ENCODE measurements at places on chromosomes 4 and X.

DNA sequence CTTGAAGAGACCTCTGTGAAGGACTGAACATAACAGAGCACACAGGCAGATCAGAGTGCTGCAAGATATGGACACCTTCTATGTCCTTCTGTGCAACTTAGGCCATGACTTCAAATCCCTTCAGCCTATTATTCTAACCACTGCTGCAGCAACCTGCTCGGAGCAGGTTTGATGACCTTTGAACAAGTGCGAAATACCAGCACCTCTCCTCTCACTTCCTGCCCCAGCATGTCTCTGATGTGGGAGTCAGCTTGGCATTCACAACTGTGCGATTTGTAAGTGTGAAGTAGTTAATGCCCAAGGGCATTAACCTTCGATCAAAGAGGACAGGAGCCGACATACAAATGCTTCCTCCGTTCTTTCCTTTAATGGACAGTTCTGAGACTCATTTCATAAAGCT is 1.6 kb upstream of the EXOC1 start:
- no peak for DNase-seq

- DNase-seq: no peak
Measured at GRCh38 chrX:78659955-78660354, 827 bp upstream of the RTL3 start.

DNA sequence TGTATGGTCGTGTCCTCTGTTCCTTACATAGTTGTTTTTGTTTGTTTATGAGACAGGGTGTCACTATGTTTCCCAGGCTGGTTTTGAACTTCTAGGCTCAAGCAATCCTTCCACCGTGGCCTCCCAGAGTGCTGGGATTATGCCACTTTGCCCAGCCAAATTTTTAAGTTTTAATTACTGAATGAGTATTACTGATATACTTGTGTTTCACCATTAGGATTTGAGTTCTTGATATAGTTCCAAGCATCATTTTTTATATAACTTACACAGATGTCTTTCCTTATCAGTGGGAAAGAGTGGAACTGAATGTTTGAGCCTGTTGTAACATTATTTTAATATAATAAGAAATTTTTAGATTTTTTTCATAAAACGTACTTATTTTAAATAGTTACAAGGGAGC is 20.4 kb downstream of the TMEM165 start:
- no peak for DNase-seq

GRCh38 chr4:174928575-174929253 is 10.6 kb downstream of the ADAM29 start:
- DNase-seq: no peak

DNA sequence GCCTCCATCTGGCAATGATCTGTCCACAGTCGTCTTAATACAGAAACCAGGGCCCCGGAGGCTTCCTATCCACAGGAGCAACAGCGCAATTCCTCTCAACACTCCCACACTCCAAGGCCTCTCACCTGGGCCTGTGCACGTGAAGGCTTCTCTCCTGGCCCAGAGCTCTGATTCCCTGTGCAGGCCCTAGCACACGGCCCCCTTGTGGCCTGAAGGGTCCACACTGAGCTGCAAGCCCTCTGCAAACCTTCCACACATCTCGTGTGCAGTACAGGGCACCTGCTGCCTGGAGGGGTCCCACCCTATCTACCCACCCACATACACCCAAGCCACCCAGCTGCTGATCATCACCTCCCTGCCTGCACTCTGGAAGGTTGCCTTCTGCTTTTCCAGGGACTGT is 150.1 kb upstream of the NUDT10 start:
- DNase-seq: no peak

DNA sequence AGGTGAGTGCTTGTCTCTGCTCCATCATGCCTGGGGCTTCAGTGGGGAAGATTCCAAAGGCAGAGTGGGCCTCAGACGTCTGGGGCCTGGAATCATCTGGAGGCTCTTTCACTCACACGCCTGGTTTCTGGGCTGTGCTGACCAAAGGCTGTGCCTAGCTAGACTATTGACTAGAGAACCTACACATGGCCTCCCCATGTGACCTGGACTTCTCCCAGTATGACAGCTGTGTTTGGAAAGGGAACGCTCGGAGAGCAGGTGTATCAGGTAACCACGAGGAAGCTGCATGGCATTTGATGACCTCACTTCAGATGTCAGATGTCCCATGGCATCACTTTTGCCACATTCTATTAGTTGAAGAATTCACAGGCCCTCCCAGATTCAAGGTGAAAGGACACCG is 51.0 kb downstream of the ADGRL3 start:
- DNase-seq: no peak

DNA sequence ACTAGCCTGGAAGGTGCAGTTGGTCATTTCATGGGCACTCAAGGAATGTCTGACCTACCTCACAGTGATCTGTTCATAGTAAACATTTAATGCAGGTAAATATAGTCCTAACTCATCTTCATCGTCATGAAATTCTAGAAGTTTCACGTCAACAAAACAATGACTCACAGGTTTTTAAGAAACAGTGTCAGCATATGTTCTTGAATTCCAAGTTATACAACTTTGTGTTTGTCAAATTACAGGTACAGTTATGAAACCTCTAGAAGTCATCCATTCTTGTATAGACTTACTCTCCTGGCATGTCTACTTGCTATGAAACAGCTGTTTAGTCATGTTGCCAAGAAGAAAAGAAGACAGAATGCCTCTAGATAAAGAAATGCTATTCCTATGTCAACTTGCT is 46.6 kb downstream of the AFM start:
- DNase-seq: no peak

DNA sequence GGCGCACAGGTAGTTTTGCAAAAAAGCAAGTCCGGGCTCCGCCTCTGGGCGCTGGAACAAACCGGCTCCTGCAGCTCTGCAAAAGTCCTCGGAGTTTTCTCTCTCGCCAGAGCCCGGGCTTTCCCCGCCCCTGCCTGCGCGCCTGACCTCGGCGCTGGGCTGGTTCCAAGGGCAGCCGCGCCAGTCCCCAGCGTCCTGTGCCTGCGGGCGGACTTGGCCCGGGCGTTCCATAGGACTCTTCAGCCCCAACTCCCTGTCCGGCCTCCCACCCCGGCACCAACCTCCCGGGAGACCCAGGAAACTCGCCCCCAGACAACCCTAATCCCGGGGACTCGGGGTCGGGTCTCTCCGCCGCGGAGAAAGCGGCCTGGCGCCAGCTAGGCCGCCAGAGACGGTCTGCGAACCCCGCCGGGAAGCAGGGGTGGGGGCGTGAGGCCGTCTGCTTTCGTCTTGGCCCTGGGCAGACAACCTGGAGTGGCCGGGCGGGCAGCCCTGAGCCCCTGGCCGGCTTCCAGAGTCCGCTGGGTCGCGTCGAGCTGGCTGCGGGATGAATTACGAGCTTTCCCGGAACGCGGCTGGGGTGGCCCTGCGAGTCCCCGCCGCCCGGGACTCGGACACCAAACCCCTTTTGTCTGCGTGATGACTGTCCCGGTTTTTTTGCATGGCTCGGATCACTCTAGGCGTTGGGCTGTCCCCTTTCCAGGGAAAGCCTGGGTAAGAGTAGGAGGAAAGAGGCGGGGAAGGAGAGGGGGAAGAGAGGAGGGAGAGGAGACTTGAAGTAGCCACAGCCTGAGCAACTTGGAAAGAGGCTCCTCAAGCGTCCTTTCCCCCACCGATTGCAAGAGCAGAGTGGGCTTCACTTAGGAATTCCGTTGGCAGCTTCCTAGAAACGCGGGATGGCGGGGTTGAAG is 916 bp downstream of the MXRA5 start:
- DNase-seq: no peak

DNA sequence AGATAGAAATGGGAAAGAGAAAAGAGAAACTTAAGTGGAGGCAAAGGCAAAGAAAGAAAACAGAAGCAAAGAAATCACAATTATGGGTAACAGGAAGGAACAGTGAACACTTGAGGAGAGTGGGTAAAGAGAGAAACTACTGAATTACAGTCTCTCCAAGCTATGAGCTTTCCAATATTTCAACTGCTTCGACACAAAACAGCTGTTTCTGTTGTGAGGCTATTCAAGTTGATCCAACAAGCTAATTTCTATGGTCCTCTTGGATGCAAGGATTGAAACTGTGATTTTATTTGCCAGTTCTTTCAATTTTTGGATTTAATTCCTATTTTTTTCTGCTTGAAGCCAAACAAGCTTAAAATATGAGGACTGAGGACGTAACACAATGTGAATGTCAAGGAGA is 80.5 kb upstream of the ADGRA3 start:
- no peak for DNase-seq

DNA sequence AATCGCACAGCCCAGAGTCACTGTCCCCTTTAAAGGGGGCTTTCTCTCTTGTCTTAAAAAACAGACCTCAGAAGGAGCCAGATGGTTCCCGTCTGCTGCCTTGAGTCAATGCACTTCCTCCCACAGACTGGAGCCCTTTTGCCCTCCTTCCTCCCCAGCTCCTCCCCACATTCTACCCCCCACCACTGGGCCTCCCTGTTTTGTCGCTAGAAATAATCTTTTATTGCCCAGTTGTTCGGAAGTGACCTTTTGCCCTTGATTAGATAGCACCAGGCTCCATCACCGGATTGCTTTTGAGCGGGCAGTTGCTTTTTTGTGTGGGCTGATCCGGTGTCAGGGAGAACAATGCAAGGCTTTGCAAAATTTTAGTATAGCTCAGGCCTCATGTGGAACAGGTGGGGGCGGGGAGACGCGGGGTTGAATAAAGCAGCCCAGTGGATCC is 47.7 kb downstream of the SPRY1 start:
- no peak for DNase-seq

- no peak for DNase-seq
Measured at GRCh38 chr4:45663628-45664081, 460.2 kb downstream of the GABRG1 start.

- no peak for DNase-seq
Measured at GRCh38 chr4:6824772-6825402, 42.4 kb downstream of the KIAA0232 start.

GRCh38 chrX:10797466-10797865 is 177.1 kb upstream of the MID1 start:
- no peak for DNase-seq
